HFFc6 (cell line): ENCODE measurements at places on chromosomes 13 and 19. TPM values are rescaled to one million over a fixed set of nuclear protein-coding genes. Genes with fewer than 3 reads are reported as not detected.

TNFSF9 gene
- 0.63 and 3.1 TPM in 2 replicates for total RNA-seq

SPATA13 gene
- total RNA-seq = 5.4 and 9.2 TPM in 2 replicates

TICAM1 gene
- total RNA-seq = 17.6 to 21.3 TPM (median 18.6 TPM) in 3 replicates

C13orf42 gene
- total RNA-seq = not detected in 3 replicates

OR7A5 gene
- not detected in 2 replicates for total RNA-seq

IGLON5 gene
- total RNA-seq = not detected in 3 replicates

CDC34 gene
- 65.0 to 84.3 TPM (median 82.2 TPM) in 3 replicates for total RNA-seq

PLA2G4C gene
- total RNA-seq = 5.0 to 5.5 TPM (median 5.3 TPM) in 3 replicates

TEX29 gene
- total RNA-seq = 0.27 TPM in 1 of 3 replicates, not detected in the others

ZNF524 gene
- total RNA-seq = 9.3 to 12.3 TPM (median 11.1 TPM) in 3 replicates

OR4F17 gene
- 0.32 TPM in 1 of 3 replicates, not detected in the others for total RNA-seq

GRCh38 chr13:20160306-20161274 is at the start of gene GJA3:
TSS of gene GJA3 (minus strand) at chr13:20161052. CDS start at chr13:20143288, 17,764 bp downstream.
- no peak for DNase-seq

DNA sequence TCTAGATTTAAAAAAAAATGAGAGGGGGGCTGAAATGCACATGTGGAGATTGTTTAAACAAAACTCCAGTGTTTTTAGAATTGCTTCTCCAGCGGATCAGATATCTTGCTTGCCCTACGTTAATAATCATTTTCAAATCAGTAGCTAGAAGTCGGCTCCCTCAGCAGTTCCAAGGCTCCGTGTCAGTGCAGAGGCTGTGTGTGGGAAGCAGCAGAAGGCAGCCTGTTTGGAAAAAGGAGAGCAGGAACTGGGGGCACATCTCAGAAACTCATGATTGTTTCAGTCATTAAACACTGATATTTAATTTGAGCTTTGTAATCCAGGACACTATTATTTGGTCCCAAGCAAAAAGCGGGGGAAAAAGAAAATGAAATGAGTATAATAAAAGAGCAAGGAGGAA is 50.9 kb downstream of the SOX21 start:
- DNase-seq = no peak

GRCh38 chr13:50224534-50224933 is 209.3 kb downstream of the KCNRG start:
- no peak for DNase-seq

DNA sequence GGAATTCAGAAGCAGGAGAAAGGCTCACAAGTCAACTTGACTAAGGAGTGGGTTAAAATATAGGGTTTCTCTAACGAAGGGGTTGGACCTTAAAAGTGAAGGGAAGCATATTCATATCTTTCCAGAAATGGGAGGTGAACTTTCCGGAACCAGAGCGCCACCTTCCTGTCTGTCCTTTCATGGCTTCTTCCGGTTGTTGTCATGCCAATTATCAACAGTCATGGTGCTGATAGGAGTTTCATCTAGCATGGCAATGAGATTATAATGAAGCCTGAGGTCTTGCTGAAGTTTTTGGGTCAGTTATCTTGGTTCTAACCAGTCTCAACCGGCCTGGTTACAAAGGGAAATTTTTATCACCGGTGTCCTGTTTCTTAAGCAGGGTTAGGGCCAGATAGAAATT is 162.9 kb upstream of the NBEA start:
- no peak for DNase-seq

GRCh38 chr19:4807188-4807587 is 15.7 kb downstream of the FEM1A start:
- no peak for DNase-seq

DNA sequence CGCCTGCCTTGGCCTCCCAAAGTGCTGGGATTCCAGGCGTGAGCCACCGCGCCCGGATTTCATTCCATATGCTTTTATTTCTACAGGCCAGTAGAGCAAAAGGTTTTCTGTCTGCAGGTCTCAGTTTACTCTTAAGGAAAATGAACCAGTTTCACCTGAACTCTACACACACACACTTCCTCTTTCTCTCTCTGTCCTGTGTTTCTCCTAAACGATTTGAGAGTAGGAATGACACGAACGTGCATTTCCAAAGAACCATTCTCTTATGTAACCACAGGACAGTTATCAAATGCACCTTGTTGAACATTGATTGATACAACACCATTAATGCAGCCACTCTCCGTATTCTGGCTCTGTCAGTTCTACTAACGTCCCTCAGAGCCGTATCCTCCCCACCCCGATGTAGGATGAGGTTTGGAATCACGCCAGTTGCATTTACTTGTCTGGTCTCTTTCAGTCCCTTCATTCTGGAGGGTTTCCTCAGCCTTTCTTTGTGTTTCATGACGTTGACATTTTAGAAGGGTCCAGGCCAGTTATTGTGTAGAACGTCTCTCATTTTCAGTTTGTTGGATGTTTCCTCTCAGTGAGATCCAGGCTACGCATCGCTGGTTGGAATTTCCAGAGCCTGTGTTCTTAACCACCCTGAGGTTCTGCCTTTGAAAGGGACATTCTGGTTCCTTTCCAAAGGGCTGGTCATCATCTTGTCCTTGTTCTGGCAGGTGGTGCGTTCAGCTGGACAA is 36.0 kb downstream of the BICRA start:
- DNase-seq = no peak

GRCh38 chr19:39158646-39159260 is 33.2 kb downstream of the PAK4 start:
- DNase-seq = no peak

DNA sequence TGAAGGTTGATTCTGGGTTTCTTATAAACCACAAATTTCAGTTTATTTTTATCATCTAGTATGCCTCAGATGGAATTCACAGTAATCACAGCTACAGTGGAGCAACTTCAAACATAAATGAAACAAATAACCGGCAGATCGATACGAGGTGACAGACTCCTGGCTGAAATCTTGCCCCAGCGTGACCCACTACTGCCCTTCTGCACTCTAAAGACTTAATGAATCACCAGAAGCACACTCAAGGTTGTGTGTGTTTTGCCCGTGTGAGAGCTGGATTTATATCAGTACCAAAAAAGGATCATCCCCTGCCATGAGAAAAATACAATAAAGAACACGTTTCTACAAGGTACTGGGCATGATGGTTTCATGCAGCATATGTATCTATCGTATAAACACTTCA is 161.7 kb downstream of the KLF12 start:
- DNase-seq = no peak

- no peak for DNase-seq
These were observed 5.0 kb downstream of the KIRREL2 start for GRCh38 chr19:35861640-35862160.

DNA sequence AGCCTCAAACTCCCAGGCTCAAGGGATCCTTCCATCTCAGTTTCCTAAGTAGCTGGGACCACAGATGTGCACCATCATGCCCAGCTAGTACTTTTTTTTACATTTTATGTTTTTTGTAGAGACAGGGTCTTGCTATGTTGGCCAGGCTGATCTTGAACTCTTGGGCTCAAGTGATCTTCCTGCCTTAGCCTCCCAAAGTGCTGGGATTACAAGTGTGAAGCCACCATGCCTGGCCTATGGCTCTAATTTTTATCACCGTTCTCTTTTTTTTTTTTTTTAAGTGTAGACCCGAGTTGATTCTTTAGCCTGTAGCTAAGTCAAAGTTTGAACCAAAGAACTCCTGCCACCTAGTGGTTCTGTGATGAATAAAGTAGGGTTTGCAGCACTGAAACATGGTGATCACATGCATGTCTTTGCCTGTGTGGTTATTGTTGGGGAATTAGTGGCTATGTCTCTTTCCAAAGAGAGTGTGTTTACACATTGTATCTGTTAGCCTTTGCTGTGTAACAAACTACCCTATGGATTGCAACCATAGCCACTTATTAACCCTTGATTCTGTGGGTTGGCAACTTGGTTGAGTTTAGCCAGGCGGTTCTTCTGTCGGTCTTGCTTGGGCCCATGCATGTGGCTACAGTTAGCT is 11.6 kb downstream of the NFILZ start:
- peak; percentile 45 for DNase-seq

DNA sequence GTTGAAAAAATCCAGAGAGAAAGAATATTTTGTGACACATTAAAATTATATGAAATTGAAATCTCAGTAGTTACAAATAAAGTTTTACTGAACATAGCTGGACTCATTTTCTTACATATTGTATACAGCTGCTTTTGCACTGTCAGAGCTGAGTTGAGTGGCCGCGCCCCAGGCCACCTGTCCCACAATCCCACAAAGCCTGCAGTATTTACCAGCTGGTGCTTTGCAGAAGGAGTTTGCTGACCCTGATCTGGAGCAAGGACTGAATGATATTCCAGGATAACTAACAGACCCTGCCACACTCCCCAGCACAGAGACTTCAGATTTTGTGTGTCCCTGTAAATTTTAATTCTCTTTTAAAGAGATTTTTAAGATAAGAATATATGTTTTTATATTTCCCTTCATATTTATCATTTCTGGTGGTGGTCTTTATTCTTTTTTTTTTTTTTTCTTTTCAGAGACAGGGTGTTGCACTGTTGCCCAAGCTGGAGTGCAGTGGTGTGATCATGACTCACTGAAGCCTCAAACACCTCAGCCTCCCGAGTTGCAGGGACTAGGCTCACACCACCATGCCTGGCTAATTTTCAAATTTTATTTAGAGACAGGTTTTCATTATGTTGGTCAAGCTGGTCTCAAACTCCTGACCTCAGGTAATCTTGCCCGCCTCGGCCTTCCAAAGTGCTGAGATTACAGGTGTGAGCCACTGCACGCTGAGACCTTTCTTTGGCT is 48.5 kb downstream of the TDRD12 start:
- no peak for DNase-seq

DNA sequence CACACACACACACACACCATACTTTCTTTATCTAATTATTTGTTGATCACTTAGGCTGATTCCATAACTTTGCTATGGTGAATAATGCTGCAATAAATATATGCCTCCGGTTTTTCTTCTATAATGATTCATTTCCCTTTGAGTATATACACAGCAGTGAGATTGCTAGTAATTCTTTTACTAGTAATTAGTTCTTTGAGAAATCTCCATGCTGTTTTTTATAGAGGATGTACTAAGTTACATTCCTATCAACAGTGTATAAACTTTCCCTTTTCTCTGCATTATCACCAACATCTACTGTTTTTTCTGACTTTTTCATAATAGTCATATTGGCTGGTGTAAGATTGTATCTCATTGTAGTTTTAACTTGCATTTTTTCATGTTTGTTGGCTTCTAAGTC is 1405.1 kb downstream of the PCDH9 start:
- DNase-seq = peak; percentile 48

DNA sequence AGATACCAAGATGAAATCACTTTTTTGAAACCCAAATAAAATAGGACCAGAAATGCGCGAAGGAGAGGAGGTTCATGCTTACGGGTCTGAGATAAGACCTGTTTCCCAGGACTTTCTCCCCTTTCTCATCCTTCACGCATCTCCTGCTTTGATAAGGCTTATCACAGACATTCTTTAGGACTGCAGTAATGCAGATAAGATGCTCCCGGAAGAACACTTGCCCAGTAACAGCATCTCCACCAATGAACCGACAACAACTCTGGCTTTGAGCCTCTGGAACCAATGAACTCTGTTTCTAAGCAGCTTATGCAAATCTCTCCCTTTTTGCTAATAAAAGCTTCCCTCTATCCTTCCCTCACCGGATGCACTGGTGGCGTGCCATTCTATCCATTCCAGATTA is 783.4 kb upstream of the ARGLU1 start:
- no peak for DNase-seq

DNA sequence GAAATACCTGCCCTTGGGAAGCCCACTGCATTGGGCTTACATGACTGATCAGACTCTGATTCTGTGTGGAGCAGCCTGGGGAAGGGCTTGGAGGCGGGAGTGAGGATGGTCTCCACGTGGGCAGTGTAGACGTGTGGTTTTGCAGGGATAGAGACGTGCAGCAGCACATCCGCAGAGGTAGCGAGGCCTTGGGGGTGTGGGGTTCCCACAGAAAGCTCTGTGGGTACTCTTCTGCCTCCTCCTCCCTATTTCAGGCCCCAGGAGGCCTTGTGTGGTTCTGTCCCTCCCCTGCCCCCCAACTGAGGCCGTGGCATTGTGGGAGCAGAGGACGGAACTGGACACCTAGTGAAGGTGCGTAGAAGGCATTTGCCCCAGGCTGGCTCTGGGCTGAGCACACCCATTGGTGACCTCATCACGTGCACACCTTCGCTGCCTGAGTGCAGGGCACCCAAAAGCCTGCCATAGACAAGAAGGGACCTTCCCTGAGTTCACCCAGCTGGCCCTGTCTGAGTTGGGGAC is 28.9 kb downstream of the PPP1R37 start:
- no peak for DNase-seq

- no peak for DNase-seq
These were observed 88.8 kb downstream of the MAP4K1 start for GRCh38 chr19:38528931-38529330.

GRCh38 chr19:2201473-2202148 is 34.5 kb downstream of the PLEKHJ1 start:
- DNase-seq = no peak

GRCh38 chr13:104442536-104442935 is 1376.3 kb upstream of the SLC10A2 start:
- no peak for DNase-seq

- no peak for DNase-seq
These were observed 1228.3 kb upstream of the PCDH20 start for GRCh38 chr13:62643799-62644524.

GRCh38 chr13:101554420-101555125 is 102.1 kb downstream of the ITGBL1 start:
- peak; percentile 24 for DNase-seq
